Suppressor macrophage treated with lipopolysaccharide for 4 hours (primary cell): ENCODE measurements at places on chromosomes 11 and 22.

- no peak for DNase-seq
Measured at GRCh38 chr11:35978183-35978582, 34.3 kb downstream of the LDLRAD3 start.

GRCh38 chr22:48277868-48278581 lies 1515.6 kb downstream of the TBC1D22A start:
- no peak for DNase-seq

- no peak for DNase-seq
Measured at GRCh38 chr11:112285841-112286311, 25.2 kb upstream of the PLET1 start.

GRCh38 chr11:47377571-47378009 lies 757 bp downstream of the SPI1 start:
- peak; percentile 58 for DNase-seq
